ENCODE measurements at places on chromosomes 7 and 10. TPM values are rescaled to one million over a fixed set of nuclear protein-coding genes. Genes with fewer than 3 reads are reported as not detected.

CC2D2B gene
- 0.96 TPM for total RNA-seq

NXPH1 gene
- not detected for total RNA-seq

SLC39A12 gene
- total RNA-seq: not detected

IGF2BP3 gene
- 2.5 TPM for total RNA-seq

SFXN2 gene
- 44.0 TPM for total RNA-seq

CDHR3 gene
- total RNA-seq: 0.47 TPM

HOXA4 gene
- not detected for total RNA-seq

DENND2A gene
- not detected for total RNA-seq

IDI2 gene
- total RNA-seq: not detected

RADIL gene
- 0.26 TPM for total RNA-seq

POLD2 gene
- total RNA-seq: 250 TPM

PRLHR gene
- not detected for total RNA-seq

ADAP1 gene
- total RNA-seq: 87.7 TPM

TMEM178B gene
- total RNA-seq: 3.7 TPM

MALRD1 gene
- not detected for total RNA-seq

TEX36 gene
- not detected for total RNA-seq

TMEM72 gene
- not detected for total RNA-seq

SPAG6 gene
- 0.18 TPM for total RNA-seq

TSPAN12 gene
- total RNA-seq: not detected

WIPF3 gene
- total RNA-seq: not detected

LMBR1 gene
- 53.5 TPM for total RNA-seq

TRIL gene
- total RNA-seq: 0.39 TPM

GARIN1A gene
- 0.73 TPM for total RNA-seq

STEAP1B gene
- total RNA-seq: not detected

NEUROD6 gene
- total RNA-seq: not detected

FGF8 gene
- total RNA-seq: not detected

TAS2R3 gene
- 0.99 TPM for total RNA-seq

NSUN5 gene
- 70.3 TPM for total RNA-seq

ITPRID1 gene
- total RNA-seq: not detected

BTBD16 gene
- not detected for total RNA-seq

FEZF1 gene
- not detected for total RNA-seq

GSTO2 gene
- total RNA-seq: 1.1 TPM

LRRN3 gene
- total RNA-seq: 57.3 TPM

FBXL13 gene
- 0.54 TPM for total RNA-seq

PNLIP gene
- total RNA-seq: not detected
